ENCODE measurements at places on chromosomes 2 and 18.

- DNase-seq: no peak
These were observed 18.1 kb upstream of the PGAP1 start for GRCh38 chr2:196944570-196944969.

GRCh38 chr18:46009125-46009840, 42.2 kb upstream of the EPG5 start:
- no peak for DNase-seq

- no peak for DNase-seq
These were observed 23.9 kb upstream of the SPATA3 start for GRCh38 chr2:230972046-230972445.

DNA sequence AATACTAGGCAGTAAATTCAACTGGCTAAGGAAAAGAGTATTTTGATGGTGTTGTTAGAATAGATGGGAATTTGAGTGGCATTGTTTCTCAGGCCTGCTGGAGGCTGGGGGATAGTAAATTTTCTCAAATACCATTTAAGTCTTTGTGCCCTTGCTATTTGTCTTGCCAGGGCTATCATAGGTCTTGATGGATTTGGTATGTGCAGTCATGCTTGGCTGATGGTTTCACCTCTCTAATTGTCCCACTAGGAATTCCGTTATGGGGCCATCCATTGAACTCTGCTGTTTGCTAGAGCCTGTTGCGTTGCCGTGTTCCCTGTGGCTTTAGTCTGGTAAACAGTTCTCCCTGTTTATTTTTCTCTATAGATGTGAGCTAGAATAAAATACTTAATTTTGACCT, 438.1 kb upstream of the FAM98A start:
- no peak for DNase-seq

DNA sequence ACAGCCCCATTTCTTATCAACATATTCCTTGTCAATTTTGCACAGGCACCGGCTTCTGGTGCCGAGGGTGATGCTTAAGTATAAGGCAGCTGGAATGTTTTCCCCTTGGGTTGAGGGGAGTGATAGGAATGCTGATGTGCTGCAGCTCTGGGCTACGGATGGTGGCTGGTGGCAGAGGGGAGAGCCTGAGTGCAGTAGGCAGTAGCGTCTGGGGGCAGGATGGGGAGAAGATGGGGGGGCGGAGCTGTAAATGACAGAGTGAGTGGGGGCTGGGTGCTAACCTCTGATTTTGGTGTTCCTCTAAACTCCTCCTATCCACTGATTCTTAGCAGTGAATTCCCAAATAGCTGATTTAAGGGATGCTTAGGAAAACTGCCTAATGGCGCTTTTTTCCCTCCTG, 20.7 kb downstream of the TMEM178A start:
- no peak for DNase-seq

DNA sequence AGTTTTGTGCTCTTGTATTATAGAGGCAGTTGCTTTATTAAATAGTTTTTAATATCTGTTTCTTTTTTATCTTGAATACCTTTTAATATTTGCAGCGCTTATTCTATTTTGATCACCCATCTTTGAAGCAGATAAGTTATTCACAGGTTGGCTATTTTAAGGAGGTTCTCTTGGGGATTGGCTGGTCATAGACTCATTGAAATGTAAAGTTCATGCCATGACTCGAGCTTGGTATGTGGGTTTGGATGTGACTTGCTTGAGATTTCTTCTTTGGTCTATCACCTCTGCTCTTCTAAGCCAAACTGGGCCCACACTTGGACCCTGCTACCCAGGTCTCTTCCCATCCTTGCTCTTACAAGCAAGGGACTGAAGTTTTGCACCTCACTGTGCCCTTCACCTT, 33.6 kb downstream of the FARP2 start:
- DNase-seq: no peak

DNA sequence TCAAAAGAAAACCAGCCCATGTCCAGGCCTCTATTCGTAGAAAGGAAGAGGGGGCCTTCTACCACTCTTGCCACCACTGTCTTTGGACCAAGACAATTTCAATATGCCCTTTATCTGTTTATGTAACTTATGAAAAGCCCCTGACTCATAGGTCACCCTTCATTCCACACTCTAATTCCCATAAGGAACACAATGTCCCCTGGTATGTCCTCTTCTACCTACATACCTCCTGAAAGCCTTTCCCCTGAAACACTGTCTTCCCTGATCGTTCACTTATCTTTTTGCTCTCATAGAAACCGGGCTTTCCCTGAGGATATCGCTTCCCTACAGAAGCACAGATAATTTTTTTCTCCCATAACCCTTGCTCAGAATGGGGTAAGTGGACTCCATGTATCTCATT, 13.3 kb downstream of the EIF2AK3 start:
- DNase-seq: no peak

- peak; percentile 48 for DNase-seq
These were observed 37.5 kb downstream of the SCN1A start for GRCh38 chr2:166090346-166090745.

GRCh38 chr2:31420936-31421335, 6.4 kb upstream of the XDH start:
- DNase-seq: no peak

GRCh38 chr2:227407591-227408151, 19.9 kb upstream of the SCYGR1 start:
- no peak for DNase-seq

- DNase-seq: no peak
These were observed 444.4 kb downstream of the NCKAP5 start for GRCh38 chr2:133123904-133124303.

GRCh38 chr18:7681298-7681697, 114.2 kb downstream of the PTPRM start:
- no peak for DNase-seq

DNA sequence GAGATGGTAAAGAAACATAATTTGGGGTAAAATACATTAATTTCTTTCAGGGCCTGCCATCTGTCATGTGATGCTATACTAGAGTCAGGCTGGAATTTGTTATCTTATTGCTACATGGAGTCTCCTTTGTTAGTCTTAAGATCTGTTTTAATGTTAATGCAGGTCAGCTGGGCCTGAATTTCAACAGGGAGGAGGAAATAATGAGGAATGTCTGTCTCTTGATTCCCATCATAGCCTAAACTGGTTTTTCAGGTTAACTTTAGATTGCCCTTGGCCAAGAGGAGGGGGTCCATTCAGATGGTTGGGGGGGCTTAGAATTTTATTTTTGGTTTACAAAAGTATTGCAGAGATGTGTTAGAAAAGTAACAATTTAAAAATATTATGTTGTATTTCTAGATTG, 19.0 kb upstream of the FEZ2 start:
- no peak for DNase-seq

DNA sequence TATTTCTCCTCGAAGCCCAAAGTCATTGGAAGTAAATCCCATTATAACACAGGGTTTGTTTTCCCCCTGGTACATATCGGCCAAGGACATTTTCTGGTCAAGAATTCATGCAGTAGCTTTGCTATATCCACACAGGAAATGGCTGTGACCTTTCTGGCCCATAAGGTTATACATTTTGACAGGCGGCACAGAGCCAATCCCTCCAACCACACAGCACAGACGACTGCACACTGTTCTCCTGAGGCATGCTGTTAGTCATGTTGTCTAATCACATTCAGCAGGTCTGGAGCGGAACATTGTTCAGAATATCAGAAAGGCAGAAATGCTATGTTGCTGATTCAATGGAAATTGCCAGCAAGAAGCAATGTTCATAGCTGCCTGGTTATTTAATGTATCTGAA, 742.3 kb upstream of the SLC8A1 start:
- peak; percentile 1 for DNase-seq

DNA sequence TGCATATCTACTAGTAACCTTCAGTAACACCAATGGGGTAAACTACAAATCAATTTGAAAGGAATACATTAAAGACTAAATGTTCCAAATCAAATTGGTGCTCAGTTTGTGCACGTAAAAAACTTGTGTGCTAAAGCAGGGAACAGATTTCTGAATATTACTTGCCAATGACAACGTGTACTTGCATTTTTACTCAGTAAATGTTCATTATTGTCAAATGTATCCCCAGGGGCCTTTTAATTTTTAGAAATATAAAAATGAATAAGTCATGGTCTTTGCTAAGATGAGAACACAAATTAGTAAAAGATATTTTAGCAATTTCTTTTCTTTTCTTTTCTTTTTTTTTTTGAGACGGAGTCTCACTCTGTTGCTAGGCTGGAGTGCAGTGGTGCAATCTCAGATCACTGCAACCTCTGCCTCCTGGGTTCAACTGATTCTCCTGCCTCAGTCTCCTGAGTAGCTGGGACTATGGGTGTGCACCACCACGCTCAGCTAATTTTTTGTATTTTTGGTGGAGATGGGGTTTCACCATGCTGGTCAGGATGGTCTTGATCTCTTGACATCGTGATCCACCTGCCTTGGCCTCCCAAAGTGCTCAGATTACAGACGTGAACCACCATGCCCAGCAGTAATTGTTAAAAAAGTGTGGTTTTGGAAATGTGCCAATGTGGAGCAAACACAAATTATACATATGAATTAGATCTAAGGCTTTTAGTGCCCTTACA, 52.6 kb downstream of the PMAIP1 start:
- DNase-seq: no peak

- no peak for DNase-seq
These were observed 98.0 kb downstream of the STPG4 start for GRCh38 chr2:47056868-47057686.

DNA sequence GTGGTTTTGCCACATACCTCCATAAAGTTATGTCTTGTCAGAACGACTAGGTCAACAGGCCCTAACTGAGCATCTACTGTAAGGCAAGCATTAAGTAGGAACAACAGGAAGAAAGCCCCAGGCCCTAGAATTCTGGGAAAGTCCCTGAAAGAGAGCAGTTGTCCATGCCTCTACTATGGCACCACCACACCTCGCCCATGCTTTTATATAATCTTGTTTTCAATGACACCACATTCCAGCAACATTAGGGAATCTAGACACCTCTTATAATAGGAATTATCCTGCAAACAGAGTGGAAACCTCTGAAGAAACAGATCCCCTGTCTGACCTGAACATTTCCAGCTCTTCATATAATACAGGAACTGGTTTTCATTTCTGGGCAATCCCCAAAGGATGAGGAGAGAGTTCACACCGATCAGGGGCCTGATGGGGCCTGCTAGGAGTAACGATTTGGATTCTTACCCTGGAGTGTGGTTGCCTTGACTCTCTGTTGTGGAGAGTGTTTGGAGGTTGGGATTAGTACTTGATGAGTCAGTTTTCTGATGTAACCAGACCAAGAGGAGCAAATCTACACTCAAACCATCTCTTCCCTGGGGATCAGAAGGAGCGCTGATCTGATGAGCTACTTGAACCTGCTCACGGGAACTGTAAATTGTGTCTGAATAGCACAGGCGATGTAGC, 31.9 kb upstream of the CEP68 start:
- peak; percentile 85 for DNase-seq

DNA sequence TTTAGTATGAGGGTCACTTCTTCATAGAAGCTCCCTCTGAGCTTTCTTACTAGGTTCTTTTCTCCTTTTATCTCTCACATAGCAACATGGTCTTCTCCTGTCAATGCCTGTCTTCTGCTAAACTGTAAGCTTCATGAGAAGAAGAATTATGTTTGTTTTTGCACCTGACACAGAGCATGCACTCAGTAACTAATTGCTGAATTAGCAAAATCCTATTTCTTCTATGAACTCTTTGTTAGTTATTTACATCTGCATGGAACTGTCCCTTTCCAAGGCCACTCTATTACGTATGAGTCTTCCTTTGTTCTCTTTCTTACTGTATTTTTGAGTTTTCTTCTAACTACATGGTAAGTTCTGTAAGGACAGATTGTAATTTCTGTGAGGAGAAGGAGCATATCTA, 63.4 kb downstream of the THSD7B start:
- DNase-seq: no peak

GRCh38 chr2:160974803-160975202, 185.4 kb upstream of the TANK start:
- DNase-seq: peak; percentile 7

DNA sequence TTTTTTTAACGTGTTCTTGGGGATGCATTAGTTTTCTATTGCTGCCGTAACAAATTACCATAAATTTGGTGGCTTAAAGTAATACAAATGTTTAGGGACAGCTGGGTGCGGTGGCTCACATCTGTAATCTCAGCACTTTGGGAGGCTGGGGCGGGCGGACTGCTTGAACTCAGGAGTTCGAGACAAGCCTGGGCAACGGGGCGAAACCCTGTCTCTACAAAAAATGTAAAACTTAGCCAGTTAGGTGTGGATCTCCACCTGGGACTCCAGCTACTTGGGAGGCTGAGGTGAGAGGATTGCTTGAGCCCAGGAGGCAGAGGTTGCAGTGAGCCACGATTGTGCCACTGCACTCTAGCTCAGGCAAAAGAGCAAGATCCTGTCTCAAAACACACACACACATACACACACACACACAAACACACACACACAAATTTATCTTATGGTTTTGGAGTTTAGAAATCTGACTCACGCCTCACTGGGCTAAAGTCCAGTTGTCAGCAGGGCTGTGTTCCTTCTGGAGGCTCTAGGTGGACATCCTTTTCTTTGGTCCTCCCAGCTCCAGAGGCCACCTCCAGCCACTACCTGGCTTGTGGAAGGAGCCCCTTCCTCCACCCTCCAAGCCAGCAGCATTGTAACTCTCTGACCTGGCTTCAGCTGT, 76.1 kb downstream of the SEPTIN10 start:
- peak; percentile 58 for DNase-seq

- peak; percentile 30 for DNase-seq
These were observed 32.9 kb upstream of the SLC66A3 start for GRCh38 chr2:11122380-11122779.

DNA sequence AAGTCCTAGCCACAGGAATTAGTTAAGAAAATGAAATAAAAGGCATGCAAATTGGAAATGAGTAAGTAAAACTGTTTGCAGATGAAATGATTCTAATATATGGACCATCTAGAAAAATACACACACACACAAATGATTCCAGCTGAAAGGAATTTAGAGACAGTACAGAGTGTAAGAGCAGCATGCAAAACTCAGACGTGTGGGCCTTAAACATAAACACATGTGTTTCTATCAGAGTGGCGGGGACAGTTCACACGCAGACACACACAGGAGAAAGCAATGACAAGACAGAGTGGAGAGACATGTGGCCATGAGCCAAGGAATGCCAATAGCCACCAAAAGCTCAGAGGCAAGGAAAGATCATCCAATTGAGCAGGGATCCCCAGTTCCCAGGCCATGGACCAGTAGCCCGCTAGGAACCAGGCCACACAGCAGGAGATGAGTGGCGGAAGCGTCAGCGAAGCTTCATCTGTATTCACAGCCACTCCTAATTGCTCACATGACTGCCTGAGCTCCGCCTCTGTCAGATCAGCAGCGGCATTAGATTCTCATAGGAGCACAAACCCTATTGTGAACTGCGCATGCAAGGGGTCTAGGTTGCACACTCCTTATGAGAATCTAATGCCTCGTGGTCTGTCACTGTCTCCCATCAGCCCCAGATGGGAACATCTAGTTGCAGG, 155.4 kb downstream of the ARL4C start:
- peak; percentile 57 for DNase-seq

- DNase-seq: peak; percentile 87
These were observed 73.0 kb upstream of the TMEM17 start for GRCh38 chr2:62578803-62579640.
